ENCODE measurements at places on chromosomes 7 and 10.

GRCh38 chr7:20354610-20355528 is 24.2 kb downstream of the ITGB8 start:
- DNase-seq: no peak

- no peak for DNase-seq
These were observed 6.4 kb upstream of the CYP3A7 start for GRCh38 chr7:99741441-99741795.

DNA sequence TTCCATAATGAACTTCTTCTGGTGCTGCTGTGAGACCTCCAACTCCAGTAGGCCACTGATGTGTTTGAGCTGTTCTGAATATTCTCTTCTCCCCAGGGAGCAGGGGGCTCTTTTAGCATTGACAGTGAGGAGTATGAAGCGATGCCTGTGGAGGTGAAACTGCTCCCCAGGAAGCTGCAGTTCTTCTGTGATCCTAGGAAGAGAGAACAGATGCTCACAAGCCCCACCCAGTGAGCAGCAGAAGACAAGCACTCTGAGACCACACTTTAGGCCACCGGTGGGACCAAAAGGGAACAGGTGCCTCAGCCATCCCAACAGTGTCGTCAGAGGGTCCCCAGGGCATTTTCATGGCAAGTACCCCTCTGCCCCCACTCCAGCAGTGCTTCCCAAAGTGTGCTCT is 49.3 kb downstream of the DENND11 start:
- no peak for DNase-seq

DNA sequence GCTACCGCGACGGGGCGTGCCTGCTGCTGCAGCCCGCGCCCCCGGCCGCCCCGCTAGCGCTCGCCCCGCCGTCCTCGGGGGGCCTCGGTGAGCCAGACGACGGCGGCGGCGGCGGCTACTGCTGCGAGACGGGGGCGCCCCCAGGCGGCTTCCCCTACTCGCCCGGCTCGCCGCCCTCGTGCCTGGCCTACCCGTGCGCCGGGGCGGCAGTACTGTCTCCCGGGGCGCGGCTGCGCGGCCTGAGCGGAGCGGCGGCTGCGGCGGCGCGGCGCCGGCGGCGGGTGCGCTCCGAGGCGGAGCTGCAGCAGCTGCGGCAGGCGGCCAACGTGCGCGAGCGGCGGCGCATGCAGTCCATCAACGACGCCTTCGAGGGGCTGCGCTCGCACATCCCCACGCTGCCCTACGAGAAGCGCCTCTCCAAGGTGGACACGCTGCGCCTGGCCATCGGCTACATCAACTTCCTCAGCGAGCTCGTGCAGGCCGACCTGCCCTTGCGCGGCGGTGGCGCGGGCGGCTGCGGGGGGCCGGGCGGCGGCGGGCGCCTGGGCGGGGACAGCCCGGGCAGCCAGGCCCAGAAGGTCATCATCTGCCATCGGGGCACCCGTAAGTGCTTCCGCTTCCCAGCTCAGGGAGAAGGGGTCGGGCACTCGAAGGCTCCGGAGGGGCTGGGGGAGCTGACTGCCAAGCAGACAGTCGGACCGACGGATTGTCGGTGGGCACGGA is 761 bp downstream of the PTF1A start:
- DNase-seq: peak; percentile 91

- peak; percentile 81 for DNase-seq
These were observed 155.2 kb downstream of the MAGI2 start for GRCh38 chr7:79298145-79298760.

DNA sequence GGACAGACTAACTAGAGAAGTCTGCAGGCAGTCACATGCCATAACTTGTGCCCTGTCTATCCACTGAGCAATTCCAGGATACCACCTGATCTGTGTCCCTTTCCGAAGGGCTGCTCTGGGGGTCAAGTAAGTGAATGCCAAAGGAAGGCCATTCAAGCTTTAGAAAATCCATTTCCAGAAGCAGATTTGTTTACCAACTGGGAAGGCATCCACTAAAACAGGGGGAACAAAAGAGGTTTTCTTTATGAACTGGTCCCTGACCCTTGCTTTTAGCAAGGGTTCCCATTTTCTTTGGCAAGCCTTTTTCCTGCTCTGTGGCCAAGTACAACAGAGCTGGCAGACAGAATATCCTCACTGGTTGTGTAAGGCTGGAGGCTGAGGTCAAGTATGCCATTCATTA is 36.5 kb downstream of the ITPRID1 start:
- no peak for DNase-seq

DNA sequence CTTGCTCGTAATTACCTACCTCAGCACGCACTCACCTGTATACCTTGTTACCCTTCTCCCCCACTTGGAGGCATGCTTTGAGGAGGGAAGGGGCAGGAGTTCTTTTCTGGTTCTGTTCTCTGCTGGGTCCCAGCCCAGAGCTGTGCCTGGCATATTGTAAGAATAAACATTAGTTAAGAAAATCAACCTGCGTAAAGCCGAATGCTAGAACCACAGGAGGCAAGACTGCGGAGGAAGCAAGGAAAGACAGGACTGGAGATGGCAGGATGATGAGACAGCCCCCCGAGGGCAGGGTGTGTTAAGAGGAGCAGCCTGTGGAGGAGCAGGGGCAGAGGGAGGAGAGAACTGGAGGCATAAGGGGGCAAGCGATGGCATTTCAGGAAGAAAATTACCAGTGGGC is 9.5 kb downstream of the C10orf53 start:
- no peak for DNase-seq

- no peak for DNase-seq
These were observed 183.2 kb downstream of the AUTS2 start for GRCh38 chr7:69781412-69781846.

- peak; percentile 91 for DNase-seq
These were observed 131.9 kb downstream of the CALCR start for GRCh38 chr7:93442478-93443224.

DNA sequence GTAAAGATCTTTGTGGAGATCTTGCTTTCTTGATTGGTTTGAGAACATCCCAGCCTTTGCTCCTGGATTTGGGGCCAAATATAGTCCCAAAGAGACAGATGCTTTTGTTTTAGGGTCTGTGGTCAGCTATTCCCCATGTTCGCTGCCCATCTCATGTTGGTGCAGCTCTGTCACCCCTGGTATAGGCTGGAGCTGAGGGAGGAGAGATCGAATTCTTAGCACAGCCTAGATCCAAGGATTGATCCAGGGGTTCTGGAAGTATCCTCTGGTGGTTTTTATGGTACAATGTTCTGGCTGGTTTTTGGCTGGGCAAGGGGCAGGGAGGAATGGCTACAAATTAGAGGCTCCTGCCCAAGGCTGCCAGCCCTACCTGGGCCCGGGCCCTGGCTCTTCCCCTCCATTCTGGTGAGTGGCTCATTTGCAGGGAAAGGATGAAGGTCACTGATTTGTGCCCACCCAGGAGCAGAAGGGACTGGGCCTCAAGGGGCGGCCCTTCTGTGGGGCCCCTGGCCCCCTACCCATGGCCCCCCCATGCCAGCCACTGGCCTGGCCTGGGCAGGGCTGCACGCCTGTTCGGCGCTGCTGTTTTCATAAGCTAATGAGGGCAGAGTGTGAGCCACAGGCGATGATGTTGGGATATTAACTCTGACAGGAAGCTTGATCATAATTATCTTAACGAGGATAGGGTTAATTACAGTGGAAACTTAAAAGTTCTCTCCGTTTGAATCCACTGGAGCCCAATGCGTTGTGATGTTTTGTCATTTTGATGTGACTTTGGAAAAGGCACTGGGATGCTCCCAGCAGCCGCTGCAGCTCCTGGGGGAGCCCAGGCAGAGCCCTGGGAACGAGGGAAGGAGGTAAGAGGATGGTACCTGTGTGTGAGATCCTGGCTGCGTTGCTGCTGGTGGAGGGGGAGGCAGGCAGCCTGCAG is 600.6 kb downstream of the LRMDA start:
- no peak for DNase-seq

- DNase-seq: no peak
These were observed 18.9 kb upstream of the MYL7 start for GRCh38 chr7:44159824-44160630.

DNA sequence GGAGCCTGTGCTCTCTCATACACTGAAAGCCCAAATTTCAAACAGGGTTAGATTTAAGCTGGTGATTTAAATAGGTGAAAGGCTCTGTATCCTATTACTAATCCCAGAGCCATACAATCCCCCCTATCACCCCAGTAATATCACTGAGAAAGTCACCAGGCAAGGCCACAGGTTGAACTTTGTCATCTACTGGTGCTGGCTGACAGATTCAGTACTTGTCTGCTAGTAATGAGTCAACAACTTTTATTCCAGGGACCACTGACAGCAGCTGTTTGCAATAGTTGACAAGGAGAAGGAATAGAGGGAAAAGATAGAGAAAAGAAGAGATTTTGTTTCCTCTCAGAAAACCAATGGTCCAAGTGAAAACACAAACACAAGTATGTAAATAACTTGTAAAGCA is 10.4 kb downstream of the ASB15 start:
- DNase-seq: peak; percentile 50

GRCh38 chr10:20473023-20473760 is 423.9 kb downstream of the NEBL start:
- DNase-seq: no peak

- DNase-seq: no peak
These were observed 73.4 kb downstream of the LYZL2 start for GRCh38 chr10:30556189-30556588.

DNA sequence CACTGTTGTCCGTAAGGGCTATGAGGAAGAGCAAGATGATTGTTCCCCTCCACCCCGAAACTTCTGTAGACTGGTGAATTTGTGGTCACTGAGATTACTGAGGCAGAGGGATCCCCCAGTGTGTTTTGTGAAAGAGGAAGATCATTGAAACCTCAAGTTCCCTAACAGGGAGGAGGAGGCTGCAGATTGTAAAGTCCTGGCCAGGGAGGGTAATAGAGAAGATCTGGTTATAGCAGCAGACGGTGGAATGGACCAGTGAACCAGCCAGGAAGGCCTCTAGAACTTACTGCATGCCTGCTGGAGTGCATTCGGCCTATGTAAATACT is 31.1 kb downstream of the LMTK2 start:
- DNase-seq: no peak

- no peak for DNase-seq
These were observed 25.9 kb downstream of the TRDMT1 start for GRCh38 chr10:17175551-17175950.

GRCh38 chr7:156049366-156049765 is 237.1 kb upstream of the SHH start:
- no peak for DNase-seq

- peak; percentile 71 for DNase-seq
These were observed 20.2 kb downstream of the DDC start for GRCh38 chr7:50544992-50545391.

DNA sequence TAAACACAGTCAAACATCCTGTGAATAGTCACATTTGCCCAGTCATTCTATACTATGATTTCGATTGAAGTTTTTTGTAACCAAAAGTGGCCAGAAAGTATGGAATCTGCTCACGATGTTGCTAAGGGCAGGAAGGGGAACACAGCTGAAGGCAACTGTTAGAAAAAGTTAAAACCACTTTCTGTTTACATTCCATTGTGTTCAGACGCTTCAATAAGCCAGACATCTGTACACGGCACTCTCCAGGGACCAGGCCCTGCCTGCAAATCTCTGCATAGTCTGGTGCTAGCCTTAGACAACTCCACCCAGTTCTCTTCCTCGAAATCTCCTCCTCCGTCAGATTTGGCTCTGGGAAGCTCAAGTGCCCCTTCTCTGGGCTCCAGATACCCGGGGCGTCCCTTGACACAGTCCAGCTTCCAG is 17.1 kb upstream of the TMEM120A start:
- no peak for DNase-seq

DNA sequence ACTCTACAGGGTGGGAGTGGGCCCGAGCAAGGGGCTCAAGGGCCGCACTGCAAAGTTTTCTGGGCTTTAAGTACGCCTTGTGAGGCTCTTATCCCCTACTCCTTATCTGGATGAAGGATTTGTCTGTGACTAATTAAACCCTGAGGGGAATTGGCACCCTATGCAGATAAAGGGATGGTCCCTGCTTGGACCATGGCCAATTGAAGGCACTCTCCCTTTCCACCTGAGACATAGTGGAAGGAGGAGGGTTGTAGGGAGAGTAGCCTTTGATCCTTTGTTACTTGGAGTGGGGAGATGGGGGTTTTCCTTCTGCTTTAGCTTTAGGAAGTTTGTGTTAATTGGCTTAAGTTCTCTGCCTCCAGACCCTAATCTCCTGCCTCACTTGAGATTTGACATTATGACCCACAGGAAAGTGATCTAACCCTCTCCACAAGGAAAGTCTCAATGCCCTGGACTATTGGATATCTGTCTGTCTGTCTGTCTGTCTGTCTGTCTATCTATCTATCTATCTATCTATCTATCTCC is 1158.8 kb upstream of the SORCS1 start:
- no peak for DNase-seq

DNA sequence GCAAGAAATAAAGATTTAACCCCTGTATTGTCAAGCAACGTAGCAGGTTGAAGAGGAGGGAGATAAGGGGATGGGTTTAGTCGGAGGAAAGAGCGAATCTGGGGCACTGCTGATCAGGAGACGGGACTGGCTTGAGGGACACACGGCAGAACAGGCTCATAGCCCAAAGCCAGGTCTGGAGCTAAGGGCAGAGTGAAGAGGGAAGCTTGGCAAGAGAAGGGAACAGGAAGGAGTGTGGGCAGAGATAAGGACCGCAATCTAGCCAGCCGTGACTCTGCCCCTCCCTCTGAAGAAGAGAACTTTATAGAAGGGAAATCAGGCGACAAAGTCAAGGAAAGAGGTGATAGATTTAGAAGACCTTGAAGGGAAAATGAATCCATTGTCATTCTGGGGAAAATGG is 67.6 kb downstream of the CAV1 start:
- DNase-seq: no peak

DNA sequence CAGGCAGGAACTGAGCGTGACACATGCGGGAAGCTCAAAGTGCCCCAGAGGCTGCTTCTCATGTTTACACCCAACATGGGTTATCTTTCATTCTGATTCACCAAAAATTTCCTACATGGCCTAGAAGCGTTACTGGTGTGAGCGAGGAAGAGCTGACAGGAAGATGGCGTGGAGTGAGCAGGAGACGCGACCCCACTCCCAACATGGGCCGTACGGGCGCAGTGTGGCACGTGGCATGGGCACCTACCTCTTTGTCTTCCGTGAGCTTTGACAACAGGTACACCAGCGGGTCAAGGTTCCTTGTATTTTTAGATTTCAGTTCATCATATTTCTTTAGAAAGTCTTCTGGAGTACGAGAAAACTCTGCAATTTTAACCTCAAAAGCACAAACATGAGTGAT is 8.9 kb downstream of the TUBGCP2 start:
- DNase-seq: no peak

DNA sequence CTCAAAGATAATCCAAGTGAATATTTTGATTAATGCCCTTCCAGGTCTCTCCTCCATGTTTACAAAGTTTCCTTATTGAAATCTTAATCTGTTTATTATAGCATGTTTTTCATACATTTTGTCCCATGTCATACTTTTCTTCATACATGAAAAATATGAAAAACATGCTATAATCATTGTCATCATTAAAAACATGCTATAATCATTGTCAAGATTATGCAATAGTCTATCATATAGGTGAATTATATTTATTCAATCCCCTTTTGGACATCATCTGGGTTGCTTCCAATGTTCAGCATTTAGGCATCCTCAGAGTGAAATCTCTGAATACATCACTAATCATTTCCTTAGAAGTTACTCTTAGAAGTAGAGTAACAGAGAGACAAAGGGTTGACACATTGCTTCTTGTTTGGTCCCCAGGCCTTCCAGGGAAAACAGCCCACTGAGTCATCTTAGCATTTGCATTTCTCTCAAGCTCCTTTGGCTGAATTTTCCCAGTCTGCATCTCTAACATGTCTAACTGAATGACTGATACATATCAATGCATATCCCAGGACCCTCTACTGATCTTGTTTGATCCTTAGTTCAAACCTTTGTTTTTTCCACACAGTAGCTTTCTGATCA is 87.0 kb downstream of the SGMS1 start:
- no peak for DNase-seq
